Suppressor macrophage treated with lipopolysaccharide for 1 hour (primary cell): ENCODE measurements at places on chromosomes 7 and 10.

DNA sequence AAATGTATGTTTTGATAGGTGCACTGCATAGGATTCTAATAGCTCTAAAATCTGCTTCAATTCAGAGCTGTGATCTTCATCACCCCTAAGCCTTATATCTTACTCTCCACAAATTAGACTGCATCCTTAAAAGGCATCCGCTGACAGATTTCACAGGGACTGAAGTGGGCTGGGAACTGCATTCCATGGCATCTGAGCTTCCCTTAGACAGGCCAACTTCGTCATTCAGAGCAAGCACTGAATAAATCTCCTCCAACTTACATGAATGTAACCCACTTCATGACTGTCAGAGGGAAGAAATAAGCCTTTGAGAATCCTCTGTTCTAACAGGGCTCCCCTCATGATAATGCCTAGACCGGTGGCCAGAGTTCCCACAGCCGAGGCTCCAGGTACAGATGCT, 71.3 kb downstream of the SFMBT2 start:
- no peak for DNase-seq

DNA sequence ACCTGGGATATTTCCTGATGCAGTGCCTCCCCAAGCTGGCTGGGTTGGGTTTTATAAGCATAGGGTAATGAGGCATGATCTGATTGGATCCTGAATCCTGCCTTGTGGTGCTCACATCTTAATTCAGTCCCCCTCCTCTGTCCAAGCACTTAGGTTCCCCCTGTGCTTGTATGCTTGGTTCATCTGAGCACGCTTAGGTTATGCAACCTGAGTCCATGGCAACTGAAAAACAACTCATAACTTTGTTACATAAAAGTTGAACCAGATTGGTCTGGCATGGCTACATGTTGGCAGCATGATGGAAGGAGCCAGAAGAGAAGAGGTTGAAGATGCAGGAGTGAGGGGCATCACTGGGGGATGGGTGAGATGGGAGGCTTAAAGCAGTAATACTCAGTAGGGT, 57.3 kb upstream of the OSBPL3 start:
- DNase-seq, result no peak

DNA sequence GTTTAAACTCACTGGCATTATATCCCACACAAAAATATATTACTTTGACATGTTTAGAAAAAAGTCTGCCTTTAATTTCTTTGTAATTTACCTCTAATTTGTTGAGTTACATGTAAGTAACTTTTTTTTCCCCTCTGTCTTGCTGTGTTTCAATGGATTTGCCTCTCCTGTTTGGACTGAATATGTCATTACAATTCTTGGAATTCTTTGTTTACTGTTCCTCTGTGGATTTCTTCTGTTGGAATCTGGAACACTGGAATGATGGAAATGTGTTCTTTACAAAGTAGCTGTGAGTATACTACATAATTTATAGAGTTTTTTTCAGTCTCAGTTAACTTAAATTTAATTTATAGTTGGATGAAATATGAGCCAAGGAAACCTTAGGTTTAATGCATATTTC, 30.4 kb downstream of the SEPTIN7 start:
- no peak for DNase-seq

DNA sequence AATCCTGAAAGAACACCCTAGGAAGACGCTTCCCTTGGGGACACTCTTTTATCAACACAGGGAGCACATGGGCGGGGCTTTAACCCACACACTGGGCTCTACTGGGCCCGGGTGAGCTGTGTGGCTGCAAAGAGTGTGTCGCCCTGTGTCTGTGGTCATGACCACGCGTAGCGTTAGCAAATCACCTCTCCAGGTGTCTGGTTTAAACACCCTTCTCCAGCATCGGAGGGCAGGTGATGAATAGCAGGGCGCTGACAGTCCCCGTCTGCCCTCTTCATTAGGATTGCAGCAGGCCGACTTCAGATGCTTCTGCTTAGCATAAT, 127.7 kb downstream of the ADARB2 start:
- no peak for DNase-seq

DNA sequence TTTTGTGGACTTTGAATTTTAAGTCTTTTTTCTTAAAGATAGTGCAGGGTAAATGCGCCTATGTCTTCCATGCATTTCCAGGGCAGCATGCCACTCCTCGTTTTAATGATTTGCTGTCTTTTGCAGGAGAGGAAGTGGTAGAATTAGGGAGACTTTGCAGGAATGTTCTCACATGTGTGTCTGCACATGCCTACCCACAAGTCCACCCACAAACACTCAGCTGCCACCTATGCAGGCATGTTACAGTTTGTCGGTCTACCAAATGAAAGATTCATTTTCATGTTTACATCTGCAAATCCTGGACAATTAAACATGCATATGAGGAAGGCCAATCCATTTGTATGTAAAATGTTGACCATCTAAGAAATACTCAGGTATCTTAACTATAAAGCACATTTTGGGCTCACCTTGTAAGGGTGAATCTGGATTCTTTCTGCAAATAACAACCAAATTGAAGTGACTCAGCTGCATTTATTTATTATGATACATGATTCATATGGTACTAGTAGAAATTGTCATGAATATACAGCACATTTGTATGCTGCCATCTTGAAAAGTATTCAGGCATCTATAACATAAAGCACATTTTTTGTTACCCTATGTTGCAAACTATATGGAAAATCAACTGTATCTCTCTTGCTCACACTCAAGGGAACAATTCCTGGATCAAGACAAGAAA, 4.7 kb upstream of the TEX36 start:
- no peak for DNase-seq

- peak; percentile 92 for DNase-seq
These were observed 56.1 kb downstream of the ATAD1 start for GRCh38 chr10:87761892-87762291.

- DNase-seq, result peak; percentile 79
These were observed 87.2 kb upstream of the DUSP5 start for GRCh38 chr10:110410329-110411046.
